ENCODE measurements at places on chromosomes 13 and 19.

DNA sequence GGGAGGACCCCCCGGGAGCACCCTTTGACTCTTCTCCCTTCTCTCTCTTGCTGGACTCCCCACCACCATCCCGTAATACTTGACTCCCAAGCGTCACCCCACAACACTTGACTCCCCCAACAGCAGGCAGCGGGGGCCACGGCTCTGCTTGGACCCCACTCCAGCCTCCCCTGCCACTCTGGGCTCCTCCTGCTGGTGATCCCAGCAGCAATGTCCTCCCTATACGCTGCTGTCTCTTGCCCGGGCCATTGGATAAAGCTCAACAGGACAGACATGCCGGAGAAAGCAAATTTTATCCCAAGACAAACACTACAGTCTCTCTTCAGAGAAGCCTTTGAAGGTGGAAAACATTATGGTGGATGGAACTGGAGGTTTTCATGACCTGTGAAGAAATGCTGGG, 20.4 kb upstream of the AMER2 start:
- no peak for DNase-seq

GRCh38 chr13:26054896-26055295, 3.1 kb upstream of the SHISA2 start:
- DNase-seq: no peak

GRCh38 chr19:15137777-15138176, 30.6 kb downstream of the SYDE1 start:
- DNase-seq: no peak

DNA sequence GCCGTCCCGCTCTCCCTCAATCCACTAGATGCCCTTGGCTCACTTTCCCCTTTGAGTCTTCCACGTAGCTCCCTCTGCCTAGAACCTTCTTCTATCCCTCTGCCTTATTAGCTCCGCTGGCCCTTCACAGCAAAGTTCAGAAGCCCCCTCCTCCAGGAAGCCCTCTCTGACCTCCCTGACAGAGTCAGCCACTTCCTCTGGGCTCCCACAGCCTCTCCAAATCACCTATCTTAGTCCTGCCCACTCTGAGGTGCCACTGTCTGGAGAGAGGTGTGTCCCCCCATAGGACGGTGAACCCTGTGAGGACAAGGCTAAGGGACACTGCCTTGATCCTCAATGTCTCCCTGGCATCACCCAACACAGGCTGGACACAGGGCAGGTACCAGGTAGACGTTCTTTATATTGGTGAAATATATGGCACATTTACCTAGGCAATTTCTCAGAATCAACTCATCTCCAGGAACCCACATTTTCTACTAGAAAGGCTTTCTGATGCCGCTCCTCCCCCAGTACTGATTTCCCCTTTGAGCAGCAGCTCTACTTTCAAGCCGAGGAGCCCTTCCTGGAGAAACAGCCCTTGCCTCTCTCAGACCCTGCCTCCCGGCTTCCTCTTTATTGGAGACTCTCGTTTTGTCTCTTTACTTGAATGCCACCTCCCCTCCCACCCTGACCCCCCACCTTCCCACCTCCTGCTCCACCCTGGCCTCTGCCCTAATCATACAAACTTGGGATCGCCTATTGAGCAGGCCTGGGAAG, 3.4 kb upstream of the TGFB1 start:
- DNase-seq: no peak

GRCh38 chr13:50950849-50951248, 41.3 kb downstream of the RNASEH2B start:
- no peak for DNase-seq

GRCh38 chr19:3983936-3984583, 1.2 kb downstream of the EEF2 start:
- DNase-seq: no peak

- DNase-seq: no peak
Observed at GRCh38 chr19:7730286-7731217, 1.4 kb downstream of the CLEC4G start.

DNA sequence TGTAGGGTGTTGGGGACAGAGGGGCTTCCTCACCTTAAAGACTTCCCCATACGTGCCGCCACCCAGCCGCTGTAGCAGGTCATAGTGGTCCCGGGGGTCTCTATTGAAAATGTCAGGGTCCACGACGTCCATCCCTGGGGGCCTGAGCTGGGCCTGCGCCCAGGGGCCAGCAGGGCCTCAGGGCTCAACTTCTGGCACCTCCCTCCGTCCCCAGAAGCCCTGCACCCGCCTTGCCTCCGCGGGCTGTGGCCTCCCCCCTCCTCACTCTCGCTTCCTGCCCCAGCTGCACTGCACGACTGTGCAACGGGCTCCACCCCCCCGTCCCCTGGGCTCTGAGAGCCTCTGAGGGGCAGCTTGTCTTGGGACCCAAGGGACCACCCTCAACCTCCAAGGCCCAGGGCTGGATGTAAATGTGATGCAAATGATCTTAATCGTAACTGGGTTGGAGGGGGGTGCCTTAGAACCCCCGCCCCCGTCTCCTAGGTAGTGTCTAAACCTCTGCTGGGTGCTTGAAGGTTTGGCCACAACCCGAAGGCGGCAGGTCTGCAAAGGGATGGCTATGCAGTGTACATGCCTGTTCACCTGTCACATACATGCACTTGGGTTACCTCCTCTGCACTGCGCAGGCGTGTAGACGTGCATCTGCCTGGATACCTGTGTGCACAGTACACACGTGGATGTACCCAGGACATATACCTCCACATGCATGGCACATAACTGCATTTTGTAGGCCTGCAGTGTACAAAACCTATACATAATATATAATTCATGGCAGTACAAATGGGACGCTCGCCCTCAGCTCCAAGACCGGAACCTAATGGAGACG, at the start of gene MAP4K1:
MAP4K1 (minus strand) TSS at position 190 of the 826 bp plus-strand sequence; CDS start at position 132, 58 bp downstream.
- no peak for DNase-seq

GRCh38 chr13:98236197-98236596, 59.1 kb upstream of the RNF113B start:
- no peak for DNase-seq

DNA sequence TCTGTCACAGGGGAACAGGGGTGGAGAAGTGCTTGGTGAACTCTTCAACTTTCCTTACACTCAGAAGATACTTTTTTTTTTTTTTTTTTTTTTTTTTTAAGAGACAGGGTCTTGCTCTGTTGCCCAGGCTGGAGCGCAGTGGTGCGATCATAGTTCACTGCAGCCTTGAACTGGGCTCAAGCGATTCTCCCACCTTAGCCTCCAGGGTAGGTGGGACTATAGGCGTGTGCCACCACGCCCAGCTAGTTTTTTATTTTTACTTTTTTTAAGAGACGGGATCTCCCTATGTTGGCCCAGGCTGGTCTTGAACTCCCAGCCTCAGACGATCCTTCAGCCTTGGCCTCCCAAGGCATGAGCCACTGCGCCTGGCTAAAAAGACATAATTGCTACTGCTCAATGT, 11.5 kb downstream of the CEBPG start:
- DNase-seq: no peak

DNA sequence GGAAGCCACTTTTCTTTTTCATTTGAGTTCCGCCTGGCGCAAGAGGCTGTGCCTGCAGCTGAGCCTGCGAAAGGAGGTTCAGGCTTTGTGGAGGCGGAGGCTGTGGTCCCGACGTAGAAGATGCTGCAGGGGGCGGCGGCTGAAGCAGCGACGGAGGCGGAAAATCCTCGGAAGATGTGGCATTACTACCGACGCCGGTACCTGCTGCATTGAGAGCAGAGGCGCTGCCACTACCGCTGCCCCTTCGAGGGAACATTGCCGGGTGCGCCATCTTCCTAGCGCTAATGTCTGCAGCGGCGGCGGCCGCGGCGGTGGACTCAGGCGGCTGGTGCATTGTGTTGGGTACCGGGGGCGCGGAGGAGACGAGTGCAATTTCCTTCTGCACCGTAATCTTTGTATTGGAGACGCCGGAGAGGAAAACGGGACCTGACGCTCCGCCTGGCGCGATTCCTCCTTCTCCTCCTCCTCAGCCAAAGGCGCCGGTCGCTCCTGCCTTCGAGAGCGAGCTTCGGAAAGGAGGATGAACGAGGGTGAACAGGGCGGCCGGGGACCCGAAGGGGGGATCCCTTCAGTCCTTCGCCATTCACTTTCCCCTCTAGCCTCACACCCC, at the start of gene TSC22D1:
TSC22D1 (minus strand) TSS at position 590 of the 610 bp plus-strand sequence; CDS start at position 334, 256 bp downstream.
- no peak for DNase-seq

GRCh38 chr13:79915114-79915811, 425.7 kb downstream of the SPRY2 start:
- DNase-seq: no peak

DNA sequence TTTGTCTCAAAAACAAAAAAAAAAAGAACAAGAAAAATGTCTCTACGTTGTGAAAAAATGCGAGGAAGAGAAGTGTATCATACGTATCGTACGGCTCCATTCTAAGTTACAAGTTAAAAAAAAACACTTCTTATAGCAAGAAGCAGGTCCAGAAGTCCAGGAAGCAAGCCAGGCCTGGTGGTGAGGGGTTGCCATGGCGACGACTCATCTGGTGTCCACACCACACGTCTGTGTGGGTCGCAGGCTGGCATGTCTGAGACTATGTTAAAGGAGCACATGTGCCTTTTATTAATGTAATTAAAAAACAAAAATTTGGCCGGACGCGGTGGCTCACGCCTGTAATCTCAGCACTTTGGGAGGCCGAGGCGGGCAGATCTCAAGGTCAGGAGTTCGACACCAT, 5.9 kb downstream of the MED16 start:
- DNase-seq: no peak

DNA sequence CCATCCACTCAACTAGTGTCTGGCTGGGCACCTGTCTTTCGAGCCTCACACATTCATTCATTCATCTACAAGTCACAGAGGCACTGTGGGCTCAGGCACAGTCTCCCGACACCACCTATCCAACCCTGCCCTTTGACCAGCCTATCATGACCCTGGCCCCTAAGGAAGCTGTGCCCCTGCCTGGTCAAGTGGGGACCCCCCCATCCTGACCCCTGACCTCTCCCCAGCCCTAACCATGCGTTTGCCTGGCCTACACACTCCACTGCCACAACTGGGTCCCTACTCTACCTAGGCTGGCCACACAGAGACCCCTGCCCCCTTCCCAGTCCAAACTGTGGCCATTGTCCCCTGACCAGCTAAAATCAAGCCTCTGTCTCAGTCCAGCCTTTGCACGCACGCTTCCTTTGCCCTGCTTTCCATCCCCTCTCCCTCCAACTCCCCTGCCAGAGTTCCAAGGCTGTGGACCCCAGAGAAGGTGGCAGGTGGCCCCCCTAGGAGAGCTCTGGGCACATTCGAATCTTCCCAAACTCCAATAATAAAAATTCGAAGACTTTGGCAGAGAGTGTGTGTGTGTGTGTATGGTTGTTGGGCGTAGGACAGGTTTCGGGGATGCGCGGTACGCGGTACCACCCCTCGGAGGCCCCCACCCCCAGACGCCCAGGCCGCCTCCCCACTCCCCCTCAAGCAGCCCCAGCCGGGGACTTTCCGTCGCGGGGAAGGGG, 404 bp upstream of the IL27RA start:
- DNase-seq: no peak

DNA sequence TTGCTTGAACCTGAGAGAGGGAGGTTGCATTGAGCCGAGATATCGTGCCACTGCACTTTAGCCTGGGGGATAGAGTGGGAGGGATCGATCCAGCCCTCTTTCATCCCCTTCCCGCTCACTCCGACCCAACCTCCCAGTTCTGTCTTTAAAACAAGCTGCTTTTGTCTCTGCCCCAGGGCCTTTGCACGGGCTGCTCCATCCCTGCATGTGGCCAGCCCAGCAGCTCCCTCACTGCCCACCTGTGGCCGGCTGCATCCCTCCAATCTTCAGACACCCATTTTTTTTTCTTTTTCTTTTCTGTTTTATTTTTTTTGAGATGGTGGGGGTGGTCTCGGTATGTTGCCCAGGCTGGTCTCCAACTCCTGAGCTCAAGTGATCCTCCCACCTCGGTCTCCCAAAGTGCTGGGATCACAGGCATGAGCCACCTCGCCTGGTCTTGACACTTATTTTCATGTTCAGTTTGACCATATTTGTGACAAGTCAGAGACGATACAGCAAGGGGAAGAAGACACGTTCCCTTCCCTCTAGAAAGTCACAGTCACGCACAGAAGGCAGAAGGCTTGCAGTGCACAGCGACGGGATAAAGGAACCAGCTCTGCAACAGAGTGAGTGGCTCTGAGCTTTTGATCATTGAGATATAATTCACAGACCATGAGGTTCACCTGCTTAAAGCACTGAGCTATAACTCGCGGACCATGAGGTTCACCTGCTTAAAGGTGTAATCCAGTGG, 31.8 kb downstream of the EFNA2 start:
- DNase-seq: no peak

DNA sequence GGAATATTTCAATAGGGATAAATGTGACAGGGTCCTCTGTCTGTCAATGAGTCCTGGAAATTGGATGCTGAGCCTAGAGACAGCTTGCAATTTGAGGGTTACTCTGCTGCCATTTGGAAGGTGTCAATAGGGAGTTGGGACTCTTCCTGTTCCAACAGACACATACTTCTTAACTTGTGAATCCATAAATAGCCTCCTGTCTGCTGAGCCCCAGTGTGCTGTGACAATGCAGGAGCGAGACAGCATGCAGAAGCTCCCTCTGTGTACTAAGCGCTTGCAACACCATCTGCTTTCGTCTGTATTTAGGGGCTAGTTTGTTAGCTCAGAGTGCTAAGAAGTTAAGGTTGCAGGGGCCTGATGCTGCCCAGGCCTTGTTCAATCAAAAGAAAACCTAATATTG, 58.5 kb upstream of the GPR12 start:
- DNase-seq: no peak

DNA sequence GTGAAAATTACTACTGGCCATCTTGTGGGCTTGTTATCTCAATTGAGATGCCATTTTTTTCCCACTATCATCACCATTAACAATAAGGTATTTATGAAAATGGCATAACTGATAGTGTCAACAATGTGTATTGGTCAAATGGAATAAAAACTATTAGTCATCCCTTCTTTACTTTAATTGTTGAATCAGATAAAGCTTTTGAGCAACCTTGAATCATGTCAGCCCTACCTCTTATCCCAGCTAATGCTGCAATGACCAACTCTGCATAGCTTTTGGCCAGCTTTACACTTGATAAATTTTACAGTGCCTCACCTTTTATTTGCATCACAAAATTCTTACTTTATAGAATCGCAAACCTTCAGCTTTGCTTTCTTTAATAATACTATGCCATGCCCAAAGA, 784.0 kb upstream of the PRR20A start:
- DNase-seq: no peak

DNA sequence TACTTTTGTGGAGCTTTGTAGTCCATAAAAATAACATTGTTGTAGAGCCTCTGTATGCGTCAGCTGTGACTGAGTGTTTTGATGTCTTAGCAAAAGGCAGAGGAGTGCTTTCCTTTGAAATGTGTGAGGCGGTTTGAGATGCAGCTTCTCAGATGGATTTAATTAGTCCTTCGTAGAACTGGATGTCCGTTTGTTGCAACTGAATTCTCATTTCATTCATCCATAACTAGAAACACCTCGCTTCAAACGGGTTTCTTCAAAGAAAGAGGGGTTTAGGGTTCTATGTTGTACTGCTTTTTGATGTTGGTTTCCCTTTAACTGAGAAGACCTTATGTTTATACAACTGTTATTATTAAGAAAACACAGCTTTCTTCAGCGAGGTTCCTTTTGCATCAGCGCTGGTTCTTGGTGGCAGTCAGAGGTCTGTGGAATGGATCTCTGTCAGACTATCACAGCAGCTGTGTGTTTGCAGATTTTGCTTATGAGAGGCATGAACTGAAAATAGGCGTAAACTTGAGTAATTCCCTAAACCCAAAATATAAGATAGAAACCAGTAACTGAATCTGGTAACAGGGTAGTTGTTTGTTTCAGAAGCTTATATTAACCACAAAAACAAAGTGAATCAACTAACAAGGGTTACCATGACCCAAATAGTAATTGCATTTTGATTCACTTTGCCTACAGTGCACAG, 194.4 kb downstream of the GGACT start:
- DNase-seq: no peak
